Renal cortex interstitium (tissue), 15 donors: ENCODE measurements at places on chromosomes 16 and 17. TPM values are rescaled to one million over a fixed set of nuclear protein-coding genes. Genes with fewer than 3 reads are reported as not detected.

The ASB16 gene
- 2.6 TPM for polyA plus RNA-seq

The SSTR5 gene
- polyA plus RNA-seq, result 0.13 TPM

The C16orf89 gene
- polyA plus RNA-seq, result 9.3 TPM

The SPHK1 gene
- polyA plus RNA-seq, result 2.4 TPM

The SHISA9 gene
- 3.9 TPM for polyA plus RNA-seq

The TBKBP1 gene
- polyA plus RNA-seq, result 31.6 TPM

The CRHR1 gene
- 0.39 TPM for polyA plus RNA-seq

The CXCL16 gene
- polyA plus RNA-seq, result 23.2 TPM

The ANKRD40 gene
- 43.0 TPM for polyA plus RNA-seq

GRCh38 chr16:31038993-31039392 lies 5.6 kb downstream of the STX4 start:
- no peak for DNase-seq

DNA sequence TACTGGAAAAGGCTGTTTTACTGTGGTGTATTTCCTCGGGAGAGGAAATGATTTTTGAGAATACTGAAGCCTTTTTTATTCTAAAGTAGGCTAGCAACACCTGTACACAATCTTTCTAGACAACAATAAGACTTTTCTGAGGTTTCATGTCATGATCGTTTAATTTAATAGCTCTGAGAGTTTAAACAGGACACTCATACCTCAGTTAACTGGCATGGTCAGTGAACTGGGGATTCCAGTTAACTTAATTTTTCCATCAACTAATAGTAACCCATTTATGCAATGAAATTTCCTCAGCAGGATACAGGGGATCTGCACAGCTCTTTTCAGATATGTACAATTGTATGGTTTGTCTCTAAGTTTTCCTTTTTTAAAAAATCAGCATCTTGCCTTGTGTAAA lies 262.6 kb downstream of the NTN1 start:
- DNase-seq, result no peak

GRCh38 chr17:34319039-34319483 lies at the start of gene CCL8:
Gene CCL8, plus strand, starts transcription at chr17:34319435. Its CDS starts 67 bp downstream, at chr17:34319502.
- DNase-seq, result no peak

- no peak for DNase-seq
Measured at GRCh38 chr17:38922538-38923297, 2.7 kb upstream of the LASP1NB start.

DNA sequence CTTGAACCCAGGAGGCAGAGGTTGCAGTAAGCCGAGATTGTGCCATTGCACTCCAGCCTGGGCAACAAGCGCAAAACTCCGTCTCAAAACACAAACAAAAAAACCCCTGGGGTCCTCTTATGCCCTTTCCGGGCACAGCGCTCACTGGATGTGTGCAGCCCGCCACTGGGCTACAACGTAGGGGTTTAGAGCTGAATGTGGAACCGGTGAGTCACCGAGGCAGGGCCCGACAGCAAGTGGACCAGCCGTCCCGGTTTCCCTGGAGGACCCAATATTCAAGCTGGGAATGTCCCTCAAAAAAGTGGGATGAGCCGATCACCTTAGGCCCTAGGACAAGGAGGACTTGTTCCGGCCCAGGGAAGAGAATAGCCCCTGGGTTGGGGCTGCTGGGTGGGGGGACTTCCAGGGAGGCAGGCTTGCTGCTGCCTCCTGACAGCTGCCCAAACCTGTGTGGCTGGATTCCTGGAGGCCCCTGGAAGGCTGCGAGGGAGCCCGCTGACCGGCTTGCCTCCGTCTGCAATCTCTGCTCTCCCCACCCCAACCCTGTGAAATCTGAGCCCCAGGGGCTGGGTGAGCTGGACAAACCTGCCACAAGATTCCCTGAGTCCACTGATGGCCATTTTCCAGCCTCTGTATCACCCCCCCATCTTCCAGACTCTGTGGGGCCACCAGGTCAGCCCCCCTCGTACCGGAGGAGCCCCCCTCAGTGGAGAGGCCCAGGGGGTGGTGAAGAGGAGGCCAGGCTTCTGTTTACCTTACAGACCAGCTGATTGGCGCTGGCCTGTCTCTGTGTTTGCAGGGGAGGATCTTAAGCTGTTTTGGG lies 2.9 kb upstream of the CLDN9 start:
- DNase-seq, result no peak

- DNase-seq, result no peak
Measured at GRCh38 chr16:65185241-65185778, 63.4 kb upstream of the CDH11 start.

DNA sequence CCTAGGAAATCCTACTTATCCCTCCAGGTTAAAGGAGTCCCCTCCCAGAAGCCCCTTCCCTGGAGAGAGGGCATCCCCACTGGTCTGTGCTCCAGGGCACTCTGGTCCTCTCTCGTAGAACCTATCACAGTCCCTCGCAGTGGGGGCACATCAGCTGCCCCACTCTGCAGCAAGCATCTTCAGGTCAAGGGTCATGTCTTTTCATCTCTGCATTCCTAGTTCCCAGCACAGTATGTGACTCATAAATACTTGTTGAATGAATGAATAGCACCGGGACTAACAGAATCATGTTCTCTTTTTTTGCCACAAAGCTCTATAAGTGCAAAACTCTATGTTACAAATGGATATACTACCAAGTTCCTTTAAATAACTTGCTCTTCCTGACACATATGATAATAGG lies 36.0 kb downstream of the RNF157 start:
- no peak for DNase-seq

GRCh38 chr17:31733326-31733725 lies 125.7 kb downstream of the COPRS start:
- no peak for DNase-seq
